Kidney epithelial cell (primary cell): ENCODE measurements at places on chromosomes 13 and 19. TPM values are rescaled to one million over a fixed set of nuclear protein-coding genes. Genes with fewer than 3 reads are reported as not detected.

The FCHO1 gene
- 1.5 and 3.8 TPM in 2 replicates for total RNA-seq

The LRRC25 gene
- 0.08 and 0.14 TPM in 2 replicates for total RNA-seq

DNA sequence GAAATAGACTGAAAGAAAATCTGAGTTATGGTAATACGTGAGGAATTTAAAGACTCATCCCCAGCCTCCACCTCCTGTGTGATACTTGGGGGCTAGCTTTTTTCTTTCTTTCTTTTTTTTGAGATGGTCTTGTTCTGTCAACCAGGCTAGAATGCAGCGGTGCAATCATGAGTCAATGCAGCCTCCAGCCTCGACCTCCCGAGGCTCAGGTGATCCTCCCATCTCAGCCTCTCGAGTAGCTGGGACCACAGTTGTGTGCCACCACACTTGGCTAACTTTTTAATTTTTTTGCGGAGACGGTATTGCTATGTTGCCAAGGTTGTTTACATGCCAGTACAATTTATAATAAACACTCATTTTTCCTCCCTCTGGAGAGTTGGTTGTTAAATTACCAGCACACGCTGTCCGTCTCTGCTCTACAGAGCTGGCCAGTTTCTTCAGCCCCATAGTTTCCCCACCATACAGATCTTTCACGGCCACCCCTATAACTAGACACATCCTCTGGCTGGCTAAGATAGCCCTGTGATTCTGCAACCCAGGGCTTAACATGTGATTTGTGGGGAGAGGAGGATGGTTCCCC is 4.8 kb downstream of the TNFSF9 start:
- DNase-seq = no peak

The BRSK1 gene
- 4.7 and 6.0 TPM in 2 replicates for total RNA-seq

GRCh38 chr13:94227255-94227879 is 252.1 kb downstream of the DCT start:
- DNase-seq = no peak

DNA sequence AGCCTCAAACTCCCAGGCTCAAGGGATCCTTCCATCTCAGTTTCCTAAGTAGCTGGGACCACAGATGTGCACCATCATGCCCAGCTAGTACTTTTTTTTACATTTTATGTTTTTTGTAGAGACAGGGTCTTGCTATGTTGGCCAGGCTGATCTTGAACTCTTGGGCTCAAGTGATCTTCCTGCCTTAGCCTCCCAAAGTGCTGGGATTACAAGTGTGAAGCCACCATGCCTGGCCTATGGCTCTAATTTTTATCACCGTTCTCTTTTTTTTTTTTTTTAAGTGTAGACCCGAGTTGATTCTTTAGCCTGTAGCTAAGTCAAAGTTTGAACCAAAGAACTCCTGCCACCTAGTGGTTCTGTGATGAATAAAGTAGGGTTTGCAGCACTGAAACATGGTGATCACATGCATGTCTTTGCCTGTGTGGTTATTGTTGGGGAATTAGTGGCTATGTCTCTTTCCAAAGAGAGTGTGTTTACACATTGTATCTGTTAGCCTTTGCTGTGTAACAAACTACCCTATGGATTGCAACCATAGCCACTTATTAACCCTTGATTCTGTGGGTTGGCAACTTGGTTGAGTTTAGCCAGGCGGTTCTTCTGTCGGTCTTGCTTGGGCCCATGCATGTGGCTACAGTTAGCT is 11.6 kb downstream of the NFILZ start:
- no peak for DNase-seq

DNA sequence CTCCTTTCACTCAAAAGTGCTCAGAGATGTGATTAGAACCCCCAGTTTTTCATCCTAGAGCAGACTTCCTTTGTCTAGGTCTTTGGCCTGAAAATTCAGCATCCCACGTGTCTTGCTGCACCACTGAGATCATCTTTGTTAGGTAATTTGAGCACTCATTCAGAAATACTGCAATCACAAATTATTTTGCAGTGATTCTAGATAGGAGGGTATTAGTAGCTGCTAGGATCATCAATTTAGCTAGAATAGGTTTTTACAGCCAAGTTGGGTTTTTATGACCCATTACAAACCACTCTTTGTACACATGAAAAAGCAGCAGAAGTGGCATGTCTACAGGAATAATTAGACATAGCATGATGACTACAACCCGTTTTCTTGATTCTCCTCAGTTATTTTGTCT is 219.6 kb downstream of the GPC6 start:
- DNase-seq = no peak
